ENCODE measurements at places on chromosomes 3 and 15. TPM values are rescaled to one million over a fixed set of nuclear protein-coding genes. Genes with fewer than 3 reads are reported as not detected.

GRCh38 chr15:34336991-34337556 is 507 bp downstream of the SLC12A6 start:
- H3K4me1 ChIP-seq: peaks cover 8% of the 10 kb centered on the region
- no peaks in the 10 kb centered on the region for H3K27me3 ChIP-seq
- no peaks in the 10 kb centered on the region for H3K36me3 ChIP-seq
- peak overlapping the region; percentile 69 for H3K4me3 ChIP-seq

DNA sequence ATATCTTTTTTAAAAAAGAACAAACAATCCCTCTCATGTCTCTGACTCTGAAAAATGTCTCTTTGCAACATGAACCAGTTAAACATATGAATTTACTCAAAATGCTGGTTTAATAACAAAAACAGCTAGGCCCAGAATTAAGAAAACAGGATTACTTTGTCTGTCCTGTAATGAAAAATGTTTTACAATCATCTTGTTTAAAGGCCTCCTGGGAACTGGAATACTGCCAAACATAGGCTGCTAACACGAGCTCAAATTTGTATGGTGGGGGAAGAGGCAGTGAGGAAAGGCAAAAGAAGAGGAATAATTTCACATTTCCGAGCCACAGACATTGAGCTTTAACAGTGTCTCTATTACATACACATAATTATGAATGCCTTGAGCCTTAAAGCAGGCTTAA is 61.7 kb upstream of the PPIB start:
- H3K27ac ChIP-seq: peak overlapping the region; percentile 22
- DNase-seq: peak; percentile 58
- no peaks in the 10 kb centered on the region for H3K27me3 ChIP-seq
- H3K4me3 ChIP-seq: no peak overlapping the region
- H3K36me3 ChIP-seq: no peaks in the 10 kb centered on the region

GRCh38 chr3:126051234-126051633 is 32.7 kb downstream of the SLC41A3 start:
- no peaks in the 10 kb centered on the region for H3K27me3 ChIP-seq
- H3K4me3 ChIP-seq: no peak overlapping the region

GRCh38 chr3:158350971-158351370 is 220.0 kb upstream of the MLF1 start:
- no peaks in the 10 kb centered on the region for H3K36me3 ChIP-seq
- no peak overlapping the region for H3K4me3 ChIP-seq
- H3K27me3 ChIP-seq: no peaks in the 10 kb centered on the region
- H3K4me1 ChIP-seq: no peaks in the 10 kb centered on the region
- no peak for DNase-seq

- H3K36me3 ChIP-seq: no peaks in the 10 kb centered on the region
- no peak overlapping the region for H3K4me3 ChIP-seq
- H3K4me1 ChIP-seq: no peaks in the 10 kb centered on the region
- no peak for DNase-seq
Observed at GRCh38 chr3:157115069-157116006, 44.6 kb downstream of the CCNL1 start.

GRCh38 chr3:150868282-150868681 is 37.0 kb downstream of the MINDY4B start:
- no peaks in the 10 kb centered on the region for H3K4me1 ChIP-seq
- no peaks in the 10 kb centered on the region for H3K36me3 ChIP-seq
- peak overlapping the region; percentile 50 for H3K27ac ChIP-seq
- no peak overlapping the region for H3K4me3 ChIP-seq
- H3K27me3 ChIP-seq: no peaks in the 10 kb centered on the region

Gene ADGRG7
- total RNA-seq: 0.21 TPM

Data from uterus (tissue), 4 donors.